ENCODE measurements at places on chromosomes 5 and 9. TPM values are rescaled to one million over a fixed set of nuclear protein-coding genes. Genes with fewer than 3 reads are reported as not detected.

DNA sequence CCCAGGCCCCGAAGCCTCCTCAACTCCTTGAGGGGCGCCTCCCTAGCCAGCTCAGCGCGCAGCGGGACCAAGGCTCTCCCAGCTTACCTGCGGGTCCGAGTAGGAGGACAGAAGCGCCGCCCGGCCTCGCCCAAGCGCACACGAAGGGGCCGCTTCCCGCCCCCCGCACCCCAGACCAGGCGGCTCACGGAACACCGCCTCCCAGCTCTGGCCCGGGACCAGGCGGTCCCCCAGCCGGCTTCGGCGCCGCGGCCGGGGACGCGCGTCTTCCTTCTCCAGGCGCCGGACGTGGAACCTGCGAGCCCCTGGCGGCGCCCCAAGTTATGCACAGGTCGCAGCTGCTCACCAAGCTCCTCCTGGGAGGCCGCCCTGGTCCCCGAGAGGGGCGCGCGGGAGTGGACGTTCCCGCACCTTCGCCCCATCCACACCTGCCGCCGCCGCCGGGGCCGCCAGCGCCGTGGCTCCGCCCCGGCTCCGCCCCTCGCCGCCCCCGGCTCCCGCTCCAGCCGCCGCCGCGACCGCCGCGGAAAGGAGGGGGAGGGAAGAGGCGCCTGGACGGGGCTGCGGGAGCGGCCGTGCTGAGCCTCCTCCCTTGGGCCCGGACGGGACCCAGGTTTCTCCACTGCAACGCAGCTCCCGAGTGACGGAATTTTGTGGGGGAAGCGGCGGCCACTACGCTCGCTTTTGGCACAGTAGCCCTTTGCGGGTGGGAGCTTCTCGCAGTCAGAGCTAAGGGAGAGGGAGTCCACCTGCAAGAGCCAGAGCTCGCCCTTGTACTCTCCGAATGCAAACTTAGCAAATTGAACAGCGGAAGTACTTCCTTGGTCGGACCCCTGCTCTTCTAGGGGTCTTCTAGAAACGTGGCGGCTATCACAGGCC is 77.5 kb upstream of the IFNE start:
- no peak overlapping the region for H3K27ac ChIP-seq
- peak; percentile 49 for DNase-seq
- peaks cover 49% of the 10 kb centered on the region for H3K27me3 ChIP-seq
- H3K36me3 ChIP-seq: no peaks in the 10 kb centered on the region

GRCh38 chr9:136348691-136349090 is 14.9 kb downstream of the DNLZ start:
- DNase-seq: no peak
- H3K27ac ChIP-seq: no peak overlapping the region
- H3K4me1 ChIP-seq: peaks cover 69% of the 10 kb centered on the region
- H3K27me3 ChIP-seq: no peaks in the 10 kb centered on the region

DNA sequence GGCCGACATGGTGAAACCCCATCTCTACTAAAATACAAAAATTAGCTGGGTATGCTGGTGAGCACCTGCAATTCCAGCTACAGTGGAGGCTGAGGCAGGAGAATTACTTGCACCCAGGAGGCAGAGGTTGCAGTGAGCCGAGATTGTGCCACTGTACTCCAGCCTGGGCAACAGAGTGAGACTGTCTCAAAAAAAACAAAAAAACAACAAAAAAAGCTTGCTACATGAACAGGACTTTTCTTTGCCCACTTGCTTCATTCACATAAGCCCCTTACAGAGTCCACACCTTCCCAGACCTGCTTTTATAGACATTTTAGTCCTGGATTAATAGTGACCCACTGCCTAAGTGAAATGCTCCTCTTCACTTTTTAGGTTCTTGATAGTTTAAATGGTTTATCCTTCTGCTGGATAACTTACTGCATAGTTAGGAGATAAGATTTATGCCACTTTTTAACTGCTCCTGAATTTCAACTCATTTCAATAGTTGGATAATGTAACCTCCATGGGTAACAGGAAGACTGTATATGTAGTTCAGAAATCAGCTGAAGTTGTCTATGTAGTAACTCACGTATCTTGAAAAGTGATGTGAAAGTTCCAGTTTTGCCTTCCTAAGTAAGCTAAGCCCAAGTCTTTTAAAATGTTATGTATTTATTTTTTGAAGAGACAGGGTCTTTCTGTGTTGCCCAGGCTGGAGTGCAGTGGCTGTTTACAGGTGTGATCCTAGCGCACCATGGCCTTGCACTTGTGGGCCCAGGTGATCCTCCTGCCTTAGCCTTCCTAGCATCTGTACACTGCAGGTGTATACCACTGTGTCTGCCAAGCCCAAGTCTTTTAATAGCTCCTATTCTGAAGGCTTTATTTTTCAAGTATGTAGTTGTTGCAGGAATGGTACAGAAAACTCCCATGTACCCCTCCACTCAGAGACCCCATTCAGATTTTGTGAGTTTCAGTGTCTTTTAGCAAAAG is 19.7 kb downstream of the SUB1 start:
- H3K36me3 ChIP-seq: peaks cover 10% of the 10 kb centered on the region
- H3K4me3 ChIP-seq: no peak overlapping the region
- DNase-seq: no peak
- no peaks in the 10 kb centered on the region for H3K4me1 ChIP-seq
- H3K27me3 ChIP-seq: no peaks in the 10 kb centered on the region

DNA sequence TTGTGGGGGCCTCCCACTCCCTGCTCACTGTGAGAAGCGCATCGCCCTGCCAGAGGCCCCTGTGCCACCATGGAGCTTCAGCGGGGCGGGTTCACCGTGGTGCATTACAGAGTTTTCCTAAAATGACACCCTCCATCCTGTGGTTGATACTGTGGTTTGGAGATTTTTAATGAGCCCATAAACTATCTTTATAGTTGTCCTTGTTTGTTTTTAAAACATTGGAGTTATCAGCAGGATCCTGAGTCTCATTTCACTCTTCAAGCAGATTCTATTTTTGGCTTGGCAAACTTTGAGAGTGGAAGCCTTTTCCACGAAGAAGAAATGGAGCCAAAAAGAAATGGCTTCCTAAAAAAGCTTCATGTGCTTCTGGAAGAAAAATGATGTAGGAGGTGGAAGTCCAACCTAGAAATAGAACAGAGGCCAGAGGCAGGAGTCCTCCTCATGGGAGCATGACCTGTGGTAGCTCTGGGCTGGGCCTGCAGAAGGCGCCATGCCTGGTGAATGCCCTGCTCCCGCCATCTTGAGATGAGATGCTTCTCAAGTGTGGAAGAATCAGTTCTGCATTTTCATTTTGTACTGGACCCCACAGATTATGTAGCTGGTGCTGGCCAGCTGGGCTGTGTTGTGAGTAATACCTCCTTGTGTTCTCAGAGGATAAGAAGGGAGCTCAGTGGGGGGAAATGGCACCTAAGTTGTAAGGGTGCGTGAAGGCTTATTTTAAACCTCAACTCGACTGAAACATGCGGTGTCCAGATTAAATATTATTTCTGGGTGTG is 79.0 kb upstream of the RAI14 start:
- H3K36me3 ChIP-seq: no peaks in the 10 kb centered on the region
- no peak for DNase-seq
- H3K4me3 ChIP-seq: no peak overlapping the region
- peak overlapping the region; percentile 30 for H3K27ac ChIP-seq

- no peak overlapping the region for H3K27ac ChIP-seq
- DNase-seq: no peak
- H3K27me3 ChIP-seq: no peaks in the 10 kb centered on the region
- H3K4me3 ChIP-seq: no peak overlapping the region
These were observed 26.3 kb downstream of the REEP5 start for GRCh38 chr5:112895682-112896081.

DNA sequence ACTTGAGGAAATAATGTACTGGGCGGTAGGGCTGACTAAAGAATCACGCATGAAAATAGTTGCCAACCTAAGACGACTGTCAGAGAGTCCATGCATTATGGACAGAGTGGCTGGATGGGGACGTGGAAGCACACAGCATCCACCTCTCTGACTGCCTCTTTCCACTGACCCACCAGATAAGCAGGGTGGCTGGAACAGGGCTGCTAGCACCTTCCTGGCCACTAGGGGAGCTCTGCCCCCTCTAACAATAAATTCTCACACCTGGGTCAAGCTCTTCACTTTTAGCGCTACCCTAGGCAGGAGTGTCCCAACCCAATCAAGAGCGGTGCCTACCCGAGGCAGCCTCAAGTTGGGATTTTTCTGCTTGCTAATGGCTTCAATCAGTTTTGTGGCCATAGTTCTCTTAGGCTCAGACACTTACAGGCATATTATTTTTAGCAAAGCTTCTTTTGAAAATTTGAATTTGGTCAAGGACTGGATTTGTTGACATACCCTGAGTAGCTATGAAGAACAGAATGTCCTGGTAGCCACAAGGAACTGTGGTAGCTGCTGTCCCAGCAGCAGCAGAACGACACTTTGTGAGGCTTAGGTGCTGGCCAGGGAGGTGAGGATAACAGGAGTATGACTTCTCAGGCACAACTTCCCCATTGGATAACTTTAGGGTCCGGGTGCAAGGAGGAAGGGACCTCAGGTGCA is 6.9 kb upstream of the TPM2 start:
- no peak for DNase-seq
- H3K27ac ChIP-seq: no peak overlapping the region
- peaks cover 44% of the 10 kb centered on the region for H3K36me3 ChIP-seq
- H3K4me3 ChIP-seq: no peak overlapping the region
- no peaks in the 10 kb centered on the region for H3K27me3 ChIP-seq

GRCh38 chr9:97348871-97349270 is 41.4 kb downstream of the CCDC180 start:
- no peak overlapping the region for H3K4me3 ChIP-seq
- H3K4me1 ChIP-seq: no peaks in the 10 kb centered on the region
- H3K27ac ChIP-seq: no peak overlapping the region
- DNase-seq: no peak
- no peaks in the 10 kb centered on the region for H3K27me3 ChIP-seq
- H3K36me3 ChIP-seq: peaks cover 26% of the 10 kb centered on the region

- no peaks in the 10 kb centered on the region for H3K27me3 ChIP-seq
- no peak for DNase-seq
- peaks cover 14% of the 10 kb centered on the region for H3K4me1 ChIP-seq
These were observed 131.8 kb downstream of the ROR2 start for GRCh38 chr9:91818225-91818585.

The AMBP gene
- total RNA-seq: 1.7 TPM

DNA sequence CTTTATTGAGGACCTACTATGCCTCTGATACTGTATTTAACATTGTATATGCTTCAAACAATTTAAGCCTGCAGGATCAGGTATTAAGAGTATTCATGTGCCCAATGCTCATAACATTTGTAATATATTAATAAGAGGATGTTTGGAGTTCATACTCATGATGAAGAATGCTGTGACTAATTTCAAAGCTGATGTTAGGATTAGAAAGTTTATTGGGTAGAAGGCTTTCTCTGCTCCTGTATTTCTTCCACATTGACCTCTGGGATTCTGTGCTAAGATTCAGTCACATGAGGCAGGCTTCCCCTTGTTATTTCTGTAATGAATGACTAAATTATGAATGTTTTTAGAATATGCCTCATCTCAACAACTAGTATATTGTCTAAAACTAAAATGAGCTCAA is 456.4 kb downstream of the NFIB start:
- no peaks in the 10 kb centered on the region for H3K27me3 ChIP-seq
- no peaks in the 10 kb centered on the region for H3K36me3 ChIP-seq
- H3K4me1 ChIP-seq: no peaks in the 10 kb centered on the region
- no peak overlapping the region for H3K4me3 ChIP-seq
- no peak overlapping the region for H3K27ac ChIP-seq
- DNase-seq: no peak

The FGF1 gene
- 25.6 TPM for total RNA-seq

The DBH gene
- total RNA-seq: 0.50 TPM

- peaks cover 7% of the 10 kb centered on the region for H3K4me1 ChIP-seq
- no peaks in the 10 kb centered on the region for H3K27me3 ChIP-seq
- no peaks in the 10 kb centered on the region for H3K36me3 ChIP-seq
- peak; percentile 41 for DNase-seq
These were observed 282.9 kb downstream of the NFIB start for GRCh38 chr9:14031060-14031414.

GRCh38 chr9:107488375-107489143 is 1.0 kb downstream of the KLF4 start:
- peaks cover 47% of the 10 kb centered on the region for H3K27me3 ChIP-seq
- peaks cover 47% of the 10 kb centered on the region for H3K4me1 ChIP-seq
- no peak for DNase-seq
- H3K36me3 ChIP-seq: no peaks in the 10 kb centered on the region

The ROR2 gene
- 20.6 TPM for total RNA-seq

- no peaks in the 10 kb centered on the region for H3K27me3 ChIP-seq
- H3K36me3 ChIP-seq: peaks cover 24% of the 10 kb centered on the region
- DNase-seq: no peak
- peaks cover 17% of the 10 kb centered on the region for H3K4me1 ChIP-seq
- no peak overlapping the region for H3K4me3 ChIP-seq
These were observed 136.8 kb downstream of the MVB12B start for GRCh38 chr9:126463426-126463825.

- no peak for DNase-seq
- H3K36me3 ChIP-seq: no peaks in the 10 kb centered on the region
- H3K4me1 ChIP-seq: peaks cover 9% of the 10 kb centered on the region
- H3K4me3 ChIP-seq: no peak overlapping the region
These were observed 135.2 kb downstream of the GNAQ start for GRCh38 chr9:77896269-77896937.

- H3K36me3 ChIP-seq: peaks cover 3% of the 10 kb centered on the region
- DNase-seq: no peak
- no peak overlapping the region for H3K27ac ChIP-seq
- no peak overlapping the region for H3K4me3 ChIP-seq
- H3K27me3 ChIP-seq: no peaks in the 10 kb centered on the region
- peaks cover 44% of the 10 kb centered on the region for H3K4me1 ChIP-seq
These were observed 38.2 kb downstream of the COL5A1 start for GRCh38 chr9:134679616-134680392.

- no peak overlapping the region for H3K27ac ChIP-seq
- H3K36me3 ChIP-seq: no peaks in the 10 kb centered on the region
- no peak overlapping the region for H3K4me3 ChIP-seq
- DNase-seq: no peak
- H3K4me1 ChIP-seq: no peaks in the 10 kb centered on the region
These were observed 84.4 kb upstream of the KLF9 start for GRCh38 chr9:70498866-70499265.

- no peaks in the 10 kb centered on the region for H3K36me3 ChIP-seq
- H3K4me1 ChIP-seq: peaks cover 44% of the 10 kb centered on the region
- no peak overlapping the region for H3K4me3 ChIP-seq
- no peak overlapping the region for H3K27ac ChIP-seq
- no peak for DNase-seq
These were observed 32.2 kb downstream of the NDUFA8 start for GRCh38 chr9:122127396-122127798.

DNA sequence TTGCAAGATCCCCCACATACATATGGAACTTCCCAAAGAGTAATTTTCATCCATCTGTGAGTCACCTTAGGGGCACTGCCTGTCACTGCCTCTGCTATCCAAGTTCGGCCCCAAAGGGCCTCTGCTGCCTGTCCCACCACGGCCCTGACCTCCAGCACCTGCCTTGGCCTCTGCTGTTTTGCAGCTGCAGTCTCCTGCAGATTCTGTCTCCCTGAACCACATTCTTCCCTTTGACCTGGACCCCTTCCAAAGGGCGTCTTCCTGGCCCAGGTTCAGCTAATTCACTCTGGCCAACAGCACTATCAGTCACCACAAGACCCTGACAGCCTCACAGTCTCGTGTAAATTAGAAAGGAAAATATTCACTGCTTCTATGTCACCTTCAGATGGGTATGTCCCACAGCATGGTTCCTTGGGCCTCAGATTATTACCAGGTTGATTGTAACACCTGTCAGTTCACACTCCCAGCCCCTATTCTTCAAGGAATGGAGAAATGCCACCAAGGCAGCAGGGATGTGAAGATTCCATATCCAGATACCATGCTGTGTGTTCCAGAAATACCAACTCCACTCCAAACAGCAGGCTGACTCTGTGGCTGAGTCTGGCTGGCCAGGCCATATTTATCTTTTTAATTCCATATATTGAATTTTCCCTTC is 479.3 kb downstream of the ARHGEF28 start:
- H3K4me3 ChIP-seq: no peak overlapping the region
- H3K27ac ChIP-seq: no peak overlapping the region
- H3K27me3 ChIP-seq: no peaks in the 10 kb centered on the region

The ANKRD18B gene
- 7.3 TPM for total RNA-seq

All from spinal cord (tissue), 10 donors.